HCT116 (cell line): ENCODE measurements at places on chromosomes 2 and 18.

DNA sequence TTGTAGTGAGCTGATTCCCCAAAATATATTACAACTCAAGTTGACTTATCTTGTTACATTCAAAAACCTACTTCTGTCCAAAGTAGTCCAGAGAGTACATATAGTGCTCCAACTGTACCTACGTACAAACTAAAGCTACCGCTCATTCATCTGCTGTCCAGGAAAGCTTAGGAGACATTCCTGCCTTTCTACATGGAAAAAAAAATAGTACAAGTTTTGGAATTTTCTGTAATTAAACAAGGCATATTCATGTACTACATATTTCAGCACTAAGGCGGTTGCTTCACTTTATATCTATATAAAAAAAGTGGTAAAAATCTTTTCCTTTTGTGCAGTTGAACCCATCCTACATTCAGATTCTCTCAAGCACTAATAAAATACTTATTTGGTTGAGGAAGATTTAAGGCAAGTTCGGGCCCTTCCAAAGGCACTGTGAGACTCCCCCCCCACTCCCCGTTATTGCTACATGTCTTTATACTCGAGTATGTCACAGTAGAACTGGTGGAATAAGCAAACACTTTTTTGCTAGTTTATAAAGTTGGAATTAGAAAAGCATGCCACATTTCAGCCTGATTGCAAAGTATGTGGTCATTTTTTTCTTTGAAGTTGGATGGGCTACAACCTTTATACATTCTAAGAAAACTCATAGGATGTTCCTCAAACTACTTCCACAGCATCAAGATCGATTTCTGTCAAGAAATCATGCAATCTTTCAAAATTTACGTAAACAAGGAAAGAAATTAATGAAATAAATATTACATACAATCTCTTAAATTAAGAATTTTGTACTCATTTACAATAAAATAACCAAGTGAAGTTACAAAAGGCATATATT lies 3.7 kb downstream of the ZFP36L2 start:
- H3K4me3 ChIP-seq, result no peak overlapping the region
- no peak for DNase-seq
- peaks cover 73% of the 10 kb centered on the region for H3K4me1 ChIP-seq
- no peaks in the 10 kb centered on the region for H3K27me3 ChIP-seq
- H3K27ac ChIP-seq, result peak overlapping the region; percentile 90; the same call in 1 of the 2 replicates
- peaks cover 12% of the 10 kb centered on the region for H3K36me3 ChIP-seq

GRCh38 chr2:175205523-175205922 lies 24.0 kb upstream of the ATP5MC3 start:
- no peak for DNase-seq
- no peak overlapping the region for H3K27ac ChIP-seq
- peaks cover 9% of the 10 kb centered on the region; the same call in 1 of the 2 replicates for H3K4me1 ChIP-seq
- no peaks in the 10 kb centered on the region for H3K27me3 ChIP-seq
- no peaks in the 10 kb centered on the region for H3K36me3 ChIP-seq
- H3K4me3 ChIP-seq, result no peak overlapping the region

GRCh38 chr2:45458909-45459563 lies 152.0 kb downstream of the SRBD1 start:
- H3K27me3 ChIP-seq, result no peaks in the 10 kb centered on the region
- peak; percentile 28 for DNase-seq
- no peak overlapping the region for H3K27ac ChIP-seq
- 0 out of 2 replicates have a peak, but pooled peaks cover 3% of the 10 kb centered on the region for H3K4me1 ChIP-seq
- no peak overlapping the region for H3K4me3 ChIP-seq

DNA sequence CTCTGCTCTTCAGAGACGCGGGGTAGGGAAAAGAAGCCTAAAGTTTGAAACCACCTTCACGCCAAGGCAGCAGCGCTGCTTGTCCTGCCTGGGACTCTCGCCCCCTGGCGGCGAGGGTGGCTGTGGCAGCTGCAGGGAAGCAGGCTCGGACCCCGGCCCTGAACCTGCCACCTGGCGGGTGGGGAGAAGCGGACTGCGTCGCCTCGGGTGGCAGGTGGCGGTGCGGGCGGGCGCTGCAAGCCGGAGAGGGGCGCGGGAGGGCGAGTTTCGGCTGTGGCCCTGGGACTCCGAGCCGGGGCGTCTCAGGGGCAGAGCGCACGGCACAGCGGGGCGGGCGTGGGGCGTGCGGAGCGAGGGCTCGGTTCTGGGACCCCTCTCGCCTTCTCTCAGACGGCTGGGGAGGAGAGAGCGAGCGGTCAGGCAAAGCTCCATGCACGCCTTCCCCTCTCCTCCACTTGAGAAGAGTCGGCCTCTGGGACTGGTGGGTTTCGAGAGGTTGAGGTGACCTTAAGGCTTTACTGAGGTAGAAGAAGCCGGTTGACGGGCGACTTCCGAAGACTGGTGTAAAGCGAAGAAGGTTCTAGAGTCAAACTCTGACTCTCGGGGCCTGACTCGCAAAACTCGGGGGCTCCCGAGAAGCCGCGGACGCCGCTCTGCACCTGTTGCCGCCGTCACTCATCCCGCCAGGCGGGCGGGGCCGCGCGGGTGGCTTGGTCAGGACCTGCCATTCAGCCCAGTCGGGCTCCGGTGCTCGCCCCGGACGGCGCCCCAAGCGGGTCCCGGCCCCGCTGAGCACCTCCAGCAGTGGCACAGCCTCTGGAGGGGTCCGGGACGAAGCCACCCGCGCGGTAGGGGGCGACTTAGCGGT lies 1.1 kb upstream of the BOLL start:
- no peaks in the 10 kb centered on the region for H3K36me3 ChIP-seq
- no peak overlapping the region for H3K4me3 ChIP-seq
- no peak for DNase-seq
- H3K27me3 ChIP-seq, result no peaks in the 10 kb centered on the region
- no peak overlapping the region for H3K27ac ChIP-seq
- H3K4me1 ChIP-seq, result no peaks in the 10 kb centered on the region
